ENCODE measurements at places on chromosomes 1 and 21.

DNA sequence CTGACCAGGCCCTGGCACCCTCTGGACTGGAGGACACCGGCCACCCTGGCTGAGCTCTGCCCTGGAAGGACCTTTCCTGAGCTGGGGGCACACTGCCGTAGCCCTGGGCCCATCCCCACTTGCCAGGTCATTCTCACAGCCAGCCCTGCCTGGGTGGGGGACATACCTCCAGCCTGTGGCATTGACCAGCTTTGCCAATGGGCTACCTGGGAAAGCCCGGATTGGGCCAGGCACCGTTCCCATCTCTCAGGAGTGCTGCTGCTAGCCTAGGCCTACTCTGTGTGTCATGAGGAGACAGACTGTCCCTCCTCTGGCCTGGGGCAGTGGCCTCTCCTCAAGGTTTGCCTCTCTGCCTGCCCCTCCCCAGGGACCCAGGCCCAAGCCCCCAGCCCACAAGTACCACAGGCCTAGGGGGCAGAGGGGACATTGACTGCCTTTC, 40.0 kb downstream of the COQ8A start:
- no peak for DNase-seq

DNA sequence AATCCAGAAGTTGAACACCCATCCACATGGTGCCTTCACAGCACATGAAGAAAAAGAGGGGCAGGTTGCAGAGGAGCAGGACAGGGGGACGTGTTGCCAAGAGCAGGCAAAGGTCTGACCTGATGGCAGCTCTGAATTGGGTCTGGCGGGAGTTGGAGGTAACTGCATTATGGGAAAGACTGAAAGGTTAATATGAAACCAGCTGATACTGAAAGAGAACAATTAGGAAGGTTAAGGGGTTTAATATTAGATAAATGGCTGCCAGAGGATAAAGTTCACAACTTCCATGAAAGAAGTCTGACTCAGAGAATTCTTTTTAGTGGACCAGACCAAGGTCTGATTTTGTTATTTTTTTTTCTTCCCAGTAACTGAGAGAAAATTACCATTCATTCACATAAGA, 76.1 kb downstream of the CD58 start:
- no peak for DNase-seq

GRCh38 chr1:77584884-77585283, 97.6 kb downstream of the ZZZ3 start:
- no peak for DNase-seq

GRCh38 chr1:113784104-113784779, 25.0 kb upstream of the PHTF1 start:
- DNase-seq: no peak

GRCh38 chr21:37231249-37231645, 35.9 kb downstream of the VPS26C start:
- DNase-seq: no peak

- DNase-seq: no peak
Measured at GRCh38 chr1:8825985-8826481, 8.6 kb upstream of the RERE start.

DNA sequence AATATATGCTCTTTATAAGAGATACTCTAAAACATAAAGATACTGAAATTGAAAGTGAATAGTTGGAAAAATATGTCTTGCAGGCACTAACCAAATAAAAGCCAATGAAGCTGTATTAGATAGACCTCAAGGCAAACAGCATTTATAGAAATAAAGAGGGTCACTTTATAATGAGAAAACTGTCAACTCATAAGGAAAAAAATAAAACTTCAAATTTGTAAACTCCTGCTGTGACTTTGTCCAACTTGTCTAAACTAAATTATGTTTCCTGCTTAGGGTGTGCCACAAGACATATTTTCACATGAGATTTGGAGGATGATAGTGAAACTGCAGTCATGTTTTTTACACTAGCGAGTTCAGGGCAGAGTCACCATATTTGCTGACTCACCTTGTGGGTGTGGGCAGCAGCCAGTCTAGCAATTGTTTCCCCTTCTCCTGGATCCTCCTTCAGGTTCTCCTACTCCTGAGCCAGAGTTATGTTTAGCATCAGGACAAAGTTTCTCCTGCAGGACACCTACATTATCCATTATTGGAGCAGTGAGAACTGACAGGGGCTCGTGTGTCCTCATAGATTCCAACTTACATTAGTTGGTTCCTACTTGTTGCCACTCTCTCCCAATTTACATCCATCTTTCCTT, 43.8 kb downstream of the CD53 start:
- no peak for DNase-seq

DNA sequence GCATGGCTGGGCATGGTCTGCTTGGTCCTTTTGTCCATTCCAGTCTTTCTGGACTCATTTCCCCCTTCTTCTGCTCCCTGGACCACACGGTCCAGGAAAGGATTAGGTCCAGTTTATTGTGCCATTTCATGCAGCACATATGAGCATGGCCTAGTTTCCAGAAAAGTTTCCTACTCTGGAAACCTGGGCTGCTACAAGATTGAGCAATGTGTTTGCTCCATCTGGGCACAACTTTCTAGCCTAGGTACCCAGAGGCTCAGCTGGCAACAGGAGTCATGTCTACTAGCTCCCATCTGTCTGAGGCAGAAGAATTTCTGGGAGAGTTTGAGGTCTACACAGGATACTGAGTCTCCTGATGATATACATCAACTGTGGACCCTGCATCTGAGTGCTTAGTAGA, 14.8 kb downstream of the FMOD start:
- DNase-seq: no peak

DNA sequence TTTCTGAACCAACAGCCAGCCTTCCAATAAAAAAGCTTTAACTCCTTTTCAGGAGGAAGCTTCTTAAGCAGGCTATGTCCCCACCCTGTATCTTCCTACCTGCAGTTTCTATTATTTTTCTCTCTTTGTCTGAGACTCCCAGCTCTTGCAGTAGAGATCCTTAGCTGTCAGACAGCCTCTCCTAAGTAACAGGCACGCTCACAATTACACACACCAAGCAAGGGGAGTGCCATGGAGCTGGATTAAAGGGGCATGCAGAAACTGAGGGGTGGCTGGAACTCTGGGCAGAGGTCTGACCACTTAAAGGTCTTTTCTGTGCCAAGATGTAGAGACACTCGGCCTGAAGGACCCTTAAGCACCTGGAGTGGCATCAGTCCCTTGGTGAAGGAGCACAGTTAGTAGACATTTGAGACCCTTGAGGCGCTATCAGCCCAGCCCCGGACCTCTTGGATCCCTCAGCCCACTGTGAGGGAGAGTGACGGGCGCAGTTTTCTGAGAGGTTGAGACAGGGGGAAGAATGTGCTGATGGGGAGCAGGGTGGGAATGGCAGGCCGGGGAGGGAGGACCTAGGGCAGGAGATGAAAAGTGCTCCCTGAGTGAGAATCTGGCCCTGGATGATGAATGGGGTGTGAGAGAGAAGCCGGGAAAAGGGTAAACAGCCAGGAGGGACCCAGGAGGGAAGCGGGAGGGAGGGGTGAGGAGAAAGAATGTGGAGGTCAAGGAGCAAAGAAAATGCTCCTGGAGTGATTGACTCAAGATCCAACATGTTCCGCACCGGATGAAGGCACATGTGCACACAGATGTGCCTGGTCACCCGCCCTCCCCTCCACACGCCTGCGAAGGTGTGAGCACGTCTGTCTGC, 13.3 kb downstream of the PLXNA2 start:
- no peak for DNase-seq

DNA sequence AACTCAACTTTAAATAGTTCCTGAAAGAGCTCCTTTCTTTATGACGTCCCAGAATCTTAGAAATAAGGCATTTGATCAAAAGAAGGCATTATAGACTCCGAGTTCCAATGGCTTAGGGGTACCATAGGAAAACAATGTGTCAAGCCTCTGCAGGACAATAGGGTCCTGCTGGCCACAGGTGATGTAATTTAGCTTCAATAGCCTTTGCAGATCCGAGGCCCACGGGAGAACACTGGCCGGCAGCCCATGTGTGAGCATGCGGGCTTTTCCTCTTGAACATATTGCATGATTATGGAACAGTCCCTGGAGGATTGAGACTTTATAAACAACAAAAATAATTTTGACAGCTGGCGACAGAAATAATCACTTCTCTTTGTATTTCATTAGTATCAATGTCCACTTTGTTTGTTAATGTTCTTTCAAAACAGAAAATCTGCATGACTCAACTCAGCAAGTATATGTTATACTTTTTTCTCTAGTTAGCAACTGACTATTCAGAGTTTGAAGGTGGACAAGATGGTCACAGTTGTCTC, 49.0 kb upstream of the NR5A2 start:
- DNase-seq: no peak

DNA sequence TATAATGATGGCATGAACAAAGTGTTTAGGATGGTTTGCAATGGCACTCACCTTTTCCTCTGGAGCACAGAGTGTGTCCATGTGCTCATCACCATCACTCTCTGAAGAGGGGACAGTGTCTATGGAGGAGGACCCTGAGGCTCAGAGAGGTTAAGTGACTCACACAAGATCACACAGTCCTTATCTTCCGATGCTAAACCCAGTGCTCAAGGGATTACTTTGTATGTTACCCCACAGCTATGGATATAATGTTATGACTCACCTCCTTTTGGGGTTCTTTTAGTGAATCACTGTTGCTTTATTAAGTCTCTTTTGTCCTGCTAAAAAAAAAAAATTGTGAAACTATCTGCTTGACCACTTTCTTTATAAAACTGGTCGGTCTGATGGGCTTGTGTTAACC, 67.6 kb downstream of the TENT5C start:
- no peak for DNase-seq

Data from midbrain (tissue), 1 donor.